ENCODE measurements at places on chromosomes 12 and 14.

- no peak for DNase-seq
These were observed 38.2 kb downstream of the BAZ2A start for GRCh38 chr12:56591961-56592360.

DNA sequence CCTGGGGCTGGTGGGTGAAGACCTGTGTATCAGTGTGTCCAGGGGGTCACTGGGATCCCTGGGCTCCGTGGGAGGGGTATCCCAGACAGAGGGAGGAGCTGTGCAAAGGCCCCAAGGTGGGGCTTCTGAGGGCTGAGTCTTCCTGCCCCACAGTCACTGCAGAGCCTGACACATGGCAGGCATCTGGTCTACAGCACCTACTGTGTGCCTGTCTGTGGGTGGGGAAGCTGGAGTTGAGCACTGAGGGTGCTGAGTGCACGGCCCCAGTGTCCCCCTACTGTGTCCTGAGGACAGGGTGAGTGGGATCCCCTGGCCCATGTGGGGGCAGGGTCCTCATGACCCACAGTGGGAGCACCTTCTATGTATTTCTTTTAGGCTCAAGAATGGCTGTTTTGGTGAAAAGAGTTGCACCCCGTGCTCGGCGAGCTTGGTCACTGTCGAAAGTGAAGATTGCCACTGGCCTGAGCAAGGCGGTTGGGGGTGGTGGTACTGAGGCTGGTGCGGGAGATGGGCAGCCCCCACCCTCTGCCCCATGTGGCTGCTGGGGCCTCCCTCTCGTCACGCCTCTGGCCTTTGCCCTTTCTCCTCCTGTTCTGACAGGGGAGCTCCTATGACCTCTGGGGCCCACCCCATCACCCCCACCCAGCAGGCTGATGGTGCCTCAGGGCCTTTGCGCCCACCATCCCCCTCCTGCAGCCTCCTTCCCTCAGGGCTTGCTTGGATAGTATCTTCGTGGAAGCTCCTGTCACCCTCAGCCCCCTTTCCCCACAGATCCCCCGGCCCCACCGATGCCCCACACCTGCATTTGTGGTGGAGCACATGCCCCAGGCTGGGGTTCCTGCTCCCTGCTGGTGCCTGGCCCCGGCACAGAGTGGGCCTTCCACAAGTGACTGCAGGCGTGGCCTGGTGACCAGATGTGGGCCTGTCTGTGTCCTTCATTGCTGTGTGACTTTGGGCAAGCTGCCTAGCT lies 55.8 kb downstream of the BEGAIN start:
- DNase-seq = no peak

- DNase-seq = no peak
These were observed 135.8 kb downstream of the INSM2 start for GRCh38 chr14:35669782-35670181.

DNA sequence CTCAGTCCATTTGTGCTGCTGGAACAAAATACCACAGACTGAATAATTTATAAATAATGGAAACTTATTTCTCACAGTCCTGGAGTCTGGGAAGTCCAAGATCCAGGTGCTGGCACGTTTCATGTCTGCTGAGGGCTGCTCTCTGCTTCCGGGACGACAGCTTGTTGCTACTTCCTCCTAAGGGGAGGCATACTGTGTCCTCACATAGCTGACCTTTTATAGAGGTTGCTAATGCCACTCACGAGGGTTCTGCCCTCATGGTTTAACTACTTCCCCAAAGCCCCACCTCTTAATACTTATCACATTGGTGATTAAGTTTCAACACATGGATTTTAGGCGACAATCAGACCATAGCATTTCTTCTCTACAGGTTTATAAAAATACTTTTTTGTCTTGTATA lies 411.1 kb downstream of the NRXN3 start:
- DNase-seq = no peak

- DNase-seq = no peak
These were observed 277.6 kb downstream of the DPF3 start for GRCh38 chr14:72616294-72616693.

DNA sequence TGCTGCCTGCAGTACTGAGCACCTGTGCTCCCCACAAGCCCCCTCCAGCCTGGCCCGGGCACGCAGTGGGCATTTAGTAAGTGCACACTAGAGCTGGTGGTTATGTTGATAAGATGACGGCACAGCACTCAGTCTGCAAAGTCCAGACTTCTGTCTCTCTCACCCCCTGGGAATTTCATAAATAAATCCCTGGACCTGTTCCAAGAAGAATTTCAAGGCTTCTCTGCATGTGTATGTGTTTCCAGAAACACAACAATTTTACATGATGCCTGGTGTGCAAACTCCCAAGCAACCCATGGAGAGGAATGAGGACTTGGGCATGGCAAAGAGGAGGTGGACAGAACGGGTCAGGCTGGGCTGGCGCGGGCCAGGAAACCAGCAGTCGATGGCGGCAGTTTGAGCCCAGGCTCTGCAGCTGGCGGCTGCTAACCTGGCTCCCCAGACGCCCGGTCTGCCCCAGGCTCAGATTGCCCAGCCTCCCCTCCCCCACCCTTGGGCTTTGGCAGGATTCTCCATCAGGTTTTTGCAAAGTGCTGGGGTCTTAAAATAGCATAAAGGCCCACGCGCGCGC lies 10.4 kb upstream of the ACVR1B start:
- DNase-seq = no peak

- no peak for DNase-seq
These were observed 17.9 kb upstream of the TC2N start for GRCh38 chr14:91885113-91885712.

DNA sequence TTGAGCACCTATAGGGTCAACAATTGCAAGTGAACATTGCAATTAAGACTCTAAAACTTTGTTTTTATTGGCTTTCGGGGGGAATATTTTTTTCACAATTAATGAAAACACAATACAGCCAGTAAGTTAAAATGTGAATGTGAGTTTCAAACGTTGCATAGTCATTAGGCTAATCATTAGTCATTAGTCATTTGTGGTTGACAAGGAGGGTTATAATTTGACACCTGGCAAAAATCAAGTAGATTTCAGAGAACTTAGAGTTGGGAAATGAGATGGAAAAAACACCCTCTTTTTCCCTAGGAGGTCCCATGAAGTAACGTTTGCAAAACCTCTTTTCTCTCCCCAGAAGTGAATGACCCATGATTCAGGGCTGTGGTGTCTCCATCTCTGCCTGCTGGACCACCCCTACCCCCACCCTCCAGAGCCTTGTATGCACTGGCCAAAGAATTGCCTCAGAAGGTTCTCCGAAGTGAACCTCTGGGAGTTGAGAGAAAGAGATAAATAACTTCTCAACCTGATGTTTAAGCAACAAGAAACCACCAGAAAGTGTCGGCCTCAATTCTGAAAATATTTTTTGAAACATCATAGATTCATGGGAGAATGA lies 196.3 kb downstream of the PAX9 start:
- DNase-seq = no peak

GRCh38 chr14:80310938-80311750 lies 99.8 kb upstream of the DIO2 start:
- DNase-seq = no peak

GRCh38 chr14:53183611-53184010 lies 30.5 kb upstream of the DDHD1 start:
- DNase-seq = no peak

GRCh38 chr12:7293670-7294069 lies 10.2 kb upstream of the ACSM4 start:
- no peak for DNase-seq

GRCh38 chr14:67457782-67458181 lies 30.7 kb downstream of the TMEM229B start:
- no peak for DNase-seq

GRCh38 chr12:105487963-105488362 lies 157.5 kb downstream of the C12orf75 start:
- DNase-seq = no peak

- no peak for DNase-seq
These were observed 42.1 kb downstream of the B4GALNT3 start for GRCh38 chr12:501722-502447.

GRCh38 chr14:74913986-74914573 lies 9.0 kb downstream of the RPS6KL1 start:
- DNase-seq = no peak

- no peak for DNase-seq
These were observed 285.8 kb downstream of the NRXN3 start for GRCh38 chr14:78455896-78456435.

DNA sequence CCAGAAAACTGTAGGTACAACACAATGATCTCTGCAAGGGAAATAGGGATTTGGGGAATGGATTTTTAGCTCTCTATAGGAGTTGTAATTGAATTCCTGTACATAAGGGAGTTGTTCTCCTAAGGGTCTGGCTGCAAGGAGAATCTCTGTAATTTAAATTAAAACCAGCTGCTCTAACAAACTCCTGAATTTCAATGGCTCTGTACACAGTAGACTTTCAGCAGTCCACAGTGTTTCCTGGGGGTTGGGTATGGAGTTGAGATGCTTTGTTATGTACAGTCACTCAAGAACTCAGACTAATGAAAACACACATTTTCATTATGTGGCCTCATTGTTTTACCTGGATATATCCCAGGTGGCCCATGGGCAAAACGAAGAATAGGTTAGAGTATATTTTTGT lies 93.2 kb downstream of the NAV3 start:
- DNase-seq = no peak

- DNase-seq = peak; percentile 74
These were observed 9.1 kb downstream of the NEMP1 start for GRCh38 chr12:57069523-57069922.

DNA sequence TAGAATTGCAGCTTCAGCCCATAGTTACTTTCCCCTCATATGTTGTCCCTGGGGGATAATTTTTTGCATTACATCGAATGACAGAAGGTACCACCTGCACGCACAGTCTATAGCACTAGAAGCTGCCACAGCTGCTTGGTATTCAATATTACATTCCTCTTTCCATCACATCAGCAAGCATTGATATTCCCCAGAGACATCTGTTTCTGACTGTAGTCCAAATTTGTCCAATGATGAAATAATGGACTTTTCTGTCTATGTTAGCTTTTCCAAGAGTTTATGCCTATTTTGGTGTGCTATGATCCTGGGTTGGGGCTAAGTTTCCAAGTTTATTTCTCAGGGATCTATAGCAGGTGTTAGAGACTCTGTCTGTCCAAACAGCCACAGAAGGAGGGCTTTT lies 335.4 kb downstream of the LRIG3 start:
- DNase-seq = no peak

- no peak for DNase-seq
These were observed 1.1 kb downstream of the EML1 start for GRCh38 chr14:99794151-99794780.

DNA sequence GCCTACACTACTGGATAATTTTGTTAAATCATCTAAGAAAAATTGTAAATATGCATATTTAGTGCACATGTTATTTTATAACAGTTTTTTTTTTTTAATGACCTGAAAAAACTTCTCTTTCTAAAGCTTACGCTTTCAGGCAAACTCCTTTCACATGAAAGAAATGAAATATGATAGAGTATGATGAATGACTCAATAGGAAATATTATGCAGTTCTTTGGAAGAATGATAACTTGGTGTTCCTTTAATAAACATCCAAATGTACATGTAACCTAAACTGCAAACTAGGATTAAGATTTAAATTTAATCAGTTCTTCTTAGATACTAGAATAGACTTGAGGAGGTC lies 136.6 kb downstream of the FGD4 start:
- no peak for DNase-seq

DNA sequence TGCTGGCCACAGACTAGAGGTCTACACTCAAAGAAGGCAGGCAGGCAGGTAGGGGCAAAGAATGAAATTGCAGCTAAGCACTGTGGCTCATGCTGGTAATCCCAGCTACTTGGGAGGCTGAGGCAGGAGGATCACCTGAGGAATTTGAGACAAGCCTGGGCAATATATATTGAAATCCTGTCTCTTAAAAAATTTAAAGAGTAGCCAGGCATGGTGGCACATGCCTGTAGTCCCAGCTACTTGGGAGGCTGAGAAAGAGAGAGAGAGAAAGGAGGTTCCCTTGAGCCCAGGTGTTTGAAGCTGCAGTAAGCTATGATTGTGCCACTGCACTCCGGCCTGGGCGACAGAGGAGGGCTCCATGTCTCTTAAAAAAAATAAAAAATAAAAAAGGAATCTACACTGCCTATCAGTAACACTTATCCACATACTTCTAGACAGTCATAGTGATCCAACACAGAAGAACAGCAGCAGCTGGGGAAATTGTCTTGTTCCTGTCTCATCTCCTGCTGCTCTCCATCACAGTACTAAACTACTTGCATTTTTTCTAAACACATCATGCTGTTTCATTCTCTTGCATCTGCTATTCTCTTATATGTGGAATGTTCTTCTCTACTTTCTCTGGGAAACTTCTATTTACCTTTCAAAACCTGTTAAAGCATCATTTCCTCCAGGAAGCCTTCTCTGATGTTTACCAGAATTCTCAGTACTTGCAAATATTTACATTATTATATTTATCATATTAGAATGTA lies 57.2 kb downstream of the ATF7 start:
- DNase-seq = no peak

GRCh38 chr14:45972416-45972815 lies 679.2 kb downstream of the RPL10L start:
- no peak for DNase-seq

DNA sequence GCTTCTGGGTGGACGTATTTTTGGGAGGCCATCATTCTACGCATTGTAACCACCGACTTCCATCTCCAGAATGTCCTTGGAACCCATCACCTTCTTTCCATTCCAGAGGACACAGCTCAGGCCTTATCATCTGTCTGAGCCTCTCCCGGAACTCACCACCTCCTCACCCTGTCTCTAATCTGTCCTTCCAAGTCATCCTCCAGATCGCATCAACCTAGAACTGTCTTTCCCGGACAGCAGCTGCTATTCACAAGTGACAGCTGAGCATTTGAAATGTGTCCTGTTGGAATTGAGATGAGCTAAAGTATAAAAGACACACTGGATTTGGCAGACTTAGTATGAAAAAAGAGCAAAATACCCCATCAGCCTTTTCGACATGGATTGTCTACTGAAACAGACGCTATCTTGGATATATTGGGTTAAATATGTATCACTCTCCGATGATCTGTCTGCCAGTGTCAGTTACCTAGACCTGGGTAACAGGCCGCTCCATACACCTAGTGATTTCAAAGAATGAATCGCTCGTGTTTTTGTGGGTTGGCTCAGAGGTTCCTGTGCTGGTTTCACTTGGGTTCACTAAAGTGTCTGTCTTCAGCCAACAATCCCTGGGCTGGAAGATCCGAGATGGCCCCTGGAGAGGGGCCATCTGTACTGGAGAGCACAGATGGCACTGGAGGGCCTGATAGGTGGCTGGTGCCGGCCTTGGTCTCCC lies 104.4 kb upstream of the RFLNA start:
- no peak for DNase-seq

DNA sequence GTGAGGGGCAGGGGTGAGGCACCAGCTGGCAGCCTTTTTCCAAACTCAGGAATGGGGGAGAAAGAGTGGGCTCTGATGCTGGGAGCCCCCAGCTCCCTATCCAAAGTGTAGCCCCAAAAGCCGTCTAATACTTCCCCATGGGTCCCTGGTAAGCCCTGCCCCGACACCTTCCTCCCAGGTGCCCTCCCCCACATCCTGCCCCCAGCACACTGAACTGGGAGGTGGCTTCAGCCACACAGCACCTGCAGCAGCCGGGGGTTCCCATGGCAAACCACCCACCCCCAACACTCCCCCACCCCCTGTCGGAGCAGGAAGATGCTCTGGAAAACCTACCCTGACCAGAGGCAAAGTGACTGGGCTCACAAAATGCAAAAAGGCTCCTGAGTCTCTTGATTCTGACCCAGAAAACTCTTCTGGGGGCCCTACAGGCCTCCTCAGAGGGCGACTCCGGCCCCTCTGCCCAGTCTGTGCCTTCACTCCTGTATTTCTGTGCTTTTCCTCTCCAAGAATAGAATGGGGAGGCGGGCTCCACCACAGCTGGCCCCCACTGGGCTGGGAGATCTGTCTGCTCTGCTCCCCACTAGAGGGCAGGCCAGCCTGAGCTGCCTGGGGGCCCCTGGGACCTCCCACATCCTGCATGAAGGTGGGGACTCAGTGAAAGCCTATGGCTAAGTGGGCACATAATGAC lies 81.6 kb downstream of the ITPK1 start:
- peak; percentile 46 for DNase-seq

Data from CD4-positive, alpha-beta T cell treated with Interferon gamma for 1 hour (primary cell).